ENCODE measurements at places on chromosomes 13 and 19.

- no peak for DNase-seq
These were observed 237.7 kb upstream of the DACH1 start for GRCh38 chr13:72104656-72105180.

GRCh38 chr13:23758798-23759527 is 130.2 kb downstream of the MIPEP start:
- DNase-seq: no peak

DNA sequence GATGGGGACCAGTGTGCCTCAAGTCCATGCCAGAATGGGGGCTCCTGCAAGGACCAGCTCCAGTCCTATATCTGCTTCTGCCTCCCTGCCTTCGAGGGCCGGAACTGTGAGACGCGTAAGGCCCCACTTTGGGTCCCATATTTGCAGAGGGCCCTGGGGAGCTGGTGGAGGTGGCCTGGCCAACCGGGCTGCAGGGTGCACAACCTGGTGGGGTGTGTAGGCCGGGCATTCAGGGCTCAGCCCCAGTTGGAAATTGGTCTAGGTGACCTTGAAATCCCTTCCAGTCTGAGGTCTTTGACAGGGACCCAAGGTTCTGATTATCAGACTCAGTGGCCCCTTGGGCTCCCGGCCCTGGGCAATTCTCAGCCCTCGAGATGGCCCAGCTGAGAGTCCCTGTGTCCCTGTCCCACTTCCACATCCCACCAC is 8.3 kb downstream of the F7 start:
- no peak for DNase-seq

- no peak for DNase-seq
These were observed 83.7 kb downstream of the NUFIP1 start for GRCh38 chr13:44905556-44905955.

- DNase-seq: no peak
These were observed 2.7 kb downstream of the NAA16 start for GRCh38 chr13:41313659-41314197.

DNA sequence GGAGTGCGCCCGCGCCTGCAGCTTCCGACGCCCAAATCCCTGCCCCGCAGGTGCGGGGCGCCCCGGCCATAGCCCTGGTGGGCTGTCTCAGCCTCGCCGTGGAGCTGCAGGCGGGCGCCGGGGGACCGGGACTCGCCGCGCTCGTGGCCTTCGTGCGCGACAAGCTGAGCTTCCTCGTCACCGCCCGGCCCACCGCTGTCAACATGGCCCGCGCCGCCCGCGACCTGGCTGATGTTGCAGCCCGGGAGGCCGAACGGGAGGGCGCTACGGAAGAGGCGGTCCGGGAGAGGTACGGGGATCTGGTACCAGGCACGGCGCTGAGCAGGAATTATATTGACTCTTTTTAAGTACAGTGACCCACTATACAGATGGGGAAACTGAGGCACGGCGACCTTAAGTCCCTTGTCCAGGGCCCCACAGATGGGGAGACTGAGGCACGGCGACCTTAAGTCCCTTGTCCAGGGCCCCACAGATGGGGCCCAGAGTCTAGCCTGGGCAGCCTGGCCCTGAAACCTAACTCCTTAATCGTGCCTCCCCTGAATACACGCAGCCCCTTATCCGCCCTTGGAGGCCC is 586 bp downstream of the MRI1 start:
- DNase-seq: no peak

DNA sequence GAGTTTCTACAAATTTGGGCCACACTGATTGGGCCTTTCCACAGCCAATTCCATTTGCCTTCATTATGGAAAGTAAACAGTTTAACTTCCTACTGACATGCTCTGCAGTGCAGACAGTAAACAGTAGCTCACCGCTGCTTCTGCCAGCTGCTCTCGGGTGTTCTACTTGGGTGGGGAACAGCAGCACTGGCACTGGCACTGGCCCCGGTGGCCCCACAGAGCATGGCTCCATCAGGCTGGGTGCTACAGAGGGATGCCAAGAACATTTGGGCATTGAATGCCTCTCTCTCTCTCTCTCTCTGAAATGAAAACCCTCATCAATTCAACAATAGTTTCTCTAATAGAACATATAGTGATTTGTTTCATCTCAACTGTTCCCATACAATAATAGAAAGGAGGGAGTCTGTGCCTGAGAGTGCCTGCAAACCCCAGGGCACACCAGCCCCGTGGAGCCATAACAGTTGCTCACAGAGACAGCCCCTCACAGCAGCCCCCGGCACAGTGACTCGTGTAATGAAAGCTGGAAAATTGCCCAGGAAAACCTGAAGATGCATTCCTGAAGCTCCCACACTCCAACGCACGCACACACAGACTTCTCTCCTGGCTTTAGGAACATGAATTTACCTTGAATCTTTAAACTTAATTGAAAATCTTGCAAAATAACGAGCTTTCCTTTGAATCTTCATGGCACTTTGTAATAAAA is 38.2 kb upstream of the GJB6 start:
- DNase-seq: no peak

DNA sequence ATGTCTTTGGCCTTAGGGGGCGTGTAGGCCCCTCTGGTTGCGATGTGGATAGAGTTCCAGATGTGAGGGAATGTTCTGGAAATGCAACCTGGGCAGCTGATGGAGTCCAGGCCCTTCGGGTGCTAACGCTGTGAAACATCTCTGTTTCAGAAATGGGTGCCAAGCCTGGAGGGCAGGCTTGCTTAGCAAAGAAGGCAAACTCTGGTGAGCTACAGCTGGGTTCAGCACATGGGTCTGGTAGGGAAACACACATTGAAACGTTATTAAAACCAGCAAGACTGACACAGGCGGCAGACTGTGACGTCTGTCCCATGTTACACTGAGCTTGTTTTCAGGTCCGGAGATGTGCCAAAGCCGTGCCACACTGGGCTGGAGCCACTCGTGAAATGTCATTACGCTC is 8.6 kb upstream of the CDC16 start:
- DNase-seq: no peak

DNA sequence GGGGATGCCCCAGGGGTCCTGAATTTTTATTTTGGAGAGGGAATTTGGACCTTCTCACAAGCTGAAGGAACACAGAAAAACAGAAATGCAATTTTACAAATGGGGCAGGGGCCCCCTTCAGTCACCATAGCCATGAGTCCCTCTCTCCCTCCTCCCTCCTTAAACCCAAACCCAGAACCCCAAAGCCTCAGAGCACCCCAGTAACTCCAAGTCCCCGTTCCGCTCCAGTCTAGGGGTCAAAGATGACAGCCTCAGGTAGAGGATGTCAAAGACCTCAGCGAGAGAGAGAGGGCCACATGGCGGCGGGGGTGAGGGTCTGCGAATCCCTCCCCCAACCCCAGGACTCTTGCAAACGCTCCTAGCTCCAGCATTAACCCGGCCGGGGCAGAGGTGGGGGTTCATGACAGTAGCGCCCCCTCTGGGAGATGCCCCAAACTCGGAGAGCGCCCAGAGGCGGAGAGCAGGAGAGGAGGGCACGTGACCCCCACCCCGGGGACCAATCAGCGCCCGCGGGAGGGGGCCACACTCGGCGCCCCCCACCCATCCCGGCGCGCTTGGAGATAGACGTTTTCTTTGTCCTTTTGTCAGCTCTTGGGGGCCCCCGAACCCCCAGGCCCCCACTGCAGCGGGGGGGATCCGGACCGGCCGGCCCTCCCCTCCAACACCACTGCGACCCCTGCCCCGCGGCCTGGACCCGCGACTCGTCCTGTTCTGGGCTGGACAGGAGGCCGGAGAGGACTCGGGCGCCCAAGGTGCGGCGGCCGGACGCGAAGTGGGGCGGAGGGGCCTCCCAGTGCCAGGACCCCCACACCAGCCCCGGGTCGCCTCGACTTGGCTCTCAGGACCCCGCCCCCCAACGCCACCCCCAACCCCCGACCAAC is 20.8 kb upstream of the SEMA6B start:
- no peak for DNase-seq

- no peak for DNase-seq
These were observed 61.1 kb upstream of the FAM216B start for GRCh38 chr13:42720113-42720857.

- DNase-seq: no peak
These were observed 14.3 kb upstream of the LRRC63 start for GRCh38 chr13:46197299-46198048.

- DNase-seq: peak; percentile 98
These were observed 23.1 kb upstream of the ZNF846 start for GRCh38 chr19:9791552-9792205.

DNA sequence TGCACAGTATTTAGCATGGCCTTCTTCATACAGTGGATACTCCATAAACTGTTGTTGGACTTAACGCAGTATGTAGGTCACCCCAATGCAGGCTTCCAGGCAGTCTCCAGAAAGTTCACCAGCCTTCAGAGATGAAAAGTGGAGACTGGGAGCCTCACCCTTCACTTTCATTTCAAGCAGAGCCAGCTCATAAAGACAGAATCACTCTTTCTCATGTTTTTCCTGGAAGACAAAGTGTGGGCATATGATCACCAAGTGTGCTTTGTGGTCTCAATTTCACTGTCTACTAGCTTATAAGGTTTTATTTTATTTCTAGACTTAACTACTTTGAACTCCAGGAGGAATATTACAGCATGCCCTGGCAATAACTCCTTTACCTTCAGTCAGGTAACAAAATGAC is 26.3 kb upstream of the TNFSF11 start:
- no peak for DNase-seq

GRCh38 chr13:34826432-34826831 is 115.6 kb upstream of the NBEA start:
- DNase-seq: no peak

GRCh38 chr13:69168436-69168835 is 939.2 kb upstream of the ATXN8OS start:
- no peak for DNase-seq

DNA sequence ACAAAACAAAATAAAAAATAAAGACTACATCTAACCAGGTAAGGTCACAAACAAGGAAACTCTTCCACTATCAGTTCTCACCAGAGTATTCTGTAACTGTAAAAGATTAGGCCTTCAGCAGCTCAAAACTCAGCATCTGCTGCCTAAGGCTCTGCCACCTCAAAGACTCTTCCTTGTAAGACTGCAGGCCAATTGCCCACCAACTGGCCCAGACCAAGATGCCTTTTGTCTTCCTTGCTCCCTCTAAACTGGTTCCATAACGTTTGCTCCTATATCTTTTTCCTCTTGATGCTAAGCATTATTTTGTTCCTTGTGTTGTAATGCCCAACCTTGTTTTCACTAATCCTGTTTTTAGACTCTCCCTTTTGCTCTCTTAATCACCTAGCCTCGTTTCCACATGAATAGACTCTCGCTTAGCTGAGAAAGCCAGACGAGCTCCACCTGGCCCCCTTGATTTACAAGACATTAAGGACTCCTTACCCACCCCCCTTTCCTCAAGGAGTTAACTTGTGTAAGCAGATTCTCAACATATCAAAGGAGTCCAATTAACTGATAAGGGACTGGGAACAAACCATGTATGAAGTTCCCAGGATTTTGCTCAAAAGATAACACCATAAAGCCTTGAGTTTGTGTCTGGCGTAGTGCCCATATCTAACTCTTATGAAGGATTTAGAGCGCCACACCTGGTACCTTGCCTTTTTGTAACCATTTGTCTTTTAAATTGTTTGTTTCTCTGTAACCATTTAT is 1.5 kb downstream of the ZNF814 start:
- DNase-seq: no peak

GRCh38 chr19:3136684-3137055 is 837 bp downstream of the GNA15 start:
- DNase-seq: no peak

GRCh38 chr13:74077792-74078191 is 56.4 kb downstream of the KLF12 start:
- DNase-seq: no peak

DNA sequence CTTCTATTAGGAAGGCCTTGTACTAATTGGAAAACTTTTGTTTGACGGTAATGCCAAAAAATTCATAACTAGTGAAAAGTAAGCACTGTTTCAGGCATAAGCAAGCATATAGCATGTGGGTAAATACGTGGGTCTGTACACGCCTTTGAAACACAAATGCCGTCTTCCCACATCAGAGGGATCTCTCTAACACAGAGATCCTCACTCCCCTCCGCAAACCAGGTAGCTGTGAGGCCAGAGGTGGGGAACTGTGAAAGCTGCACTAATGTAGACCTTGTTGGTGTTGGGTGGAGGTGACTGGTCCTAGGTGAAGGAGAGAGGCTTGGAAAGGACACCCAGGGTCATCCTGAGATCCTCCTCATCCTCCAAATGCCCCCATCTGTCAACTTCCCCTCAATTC is 16.0 kb upstream of the POU2F2 start:
- no peak for DNase-seq

- no peak for DNase-seq
These were observed 617.2 kb upstream of the GPC6 start for GRCh38 chr13:92609376-92609775.

- no peak for DNase-seq
These were observed 132.7 kb downstream of the ZDHHC20 start for GRCh38 chr13:21326155-21327031.

DNA sequence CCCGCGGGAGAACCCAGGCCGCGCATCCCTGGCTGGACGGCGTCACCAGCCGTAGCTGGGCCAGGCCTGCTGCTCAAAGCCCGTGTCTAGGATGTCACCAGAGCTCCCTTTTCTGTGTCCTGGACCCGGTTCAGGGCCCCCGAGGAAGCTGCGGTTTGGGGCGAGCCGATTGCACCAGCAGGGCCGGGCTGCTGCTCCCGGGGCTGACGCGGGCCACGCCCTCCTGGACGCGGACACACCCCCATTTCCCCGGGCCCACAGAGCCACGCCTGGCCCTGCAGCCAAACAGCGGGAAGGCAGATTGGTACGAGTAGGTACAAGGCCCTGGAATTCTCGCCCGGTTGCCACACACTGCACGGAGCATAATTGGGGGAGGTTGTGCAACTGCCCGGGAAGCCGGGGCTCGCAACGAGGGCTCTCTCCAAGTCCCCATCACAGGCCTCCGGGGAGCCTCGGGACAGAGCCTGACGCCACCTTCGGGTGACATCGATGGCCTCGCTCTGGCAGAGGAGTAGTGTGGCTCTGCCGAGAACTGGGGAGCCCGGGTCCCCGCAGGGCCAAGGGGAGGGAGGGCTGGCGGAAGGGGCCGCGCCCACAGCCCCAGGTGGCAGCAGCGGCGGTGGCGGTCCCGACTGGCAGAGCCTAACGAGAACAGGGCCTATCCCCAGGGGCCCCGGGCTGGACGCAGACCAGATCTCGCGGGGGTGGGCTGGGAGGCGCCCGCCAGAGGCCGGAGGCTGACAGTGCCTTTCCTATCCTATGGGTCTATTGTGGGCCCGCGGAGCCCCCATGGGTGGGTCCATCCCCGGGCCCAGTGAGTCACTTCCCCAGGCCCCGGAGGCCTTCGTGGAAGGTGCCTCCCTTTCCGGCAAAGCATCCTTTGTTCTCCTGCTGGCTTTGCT is 23.5 kb downstream of the KCTD15 start:
- no peak for DNase-seq

- DNase-seq: no peak
These were observed 667 bp downstream of the ZNF878 start for GRCh38 chr19:12052091-12052496.

DNA sequence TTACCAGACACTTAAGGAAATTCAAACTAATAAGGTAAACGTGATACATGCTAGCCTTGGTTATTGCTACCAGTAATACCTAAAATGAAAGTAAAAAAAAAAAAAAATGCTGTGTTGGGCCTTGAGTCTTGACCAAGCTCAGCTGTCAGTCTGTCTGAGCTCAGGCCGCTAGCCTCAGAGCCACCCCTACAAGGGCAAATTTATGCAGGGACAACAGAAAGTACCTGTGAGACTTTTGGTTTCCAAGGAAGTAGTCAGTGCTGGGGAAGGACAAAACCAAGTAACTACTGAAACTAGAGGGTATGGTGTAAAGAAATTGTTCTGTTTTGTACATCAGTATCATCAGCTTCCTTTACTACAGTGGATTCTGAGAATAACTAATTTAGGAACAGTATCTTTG is 134.3 kb upstream of the SLITRK5 start:
- DNase-seq: no peak
